Activated CD4-positive, CD25-positive, alpha-beta regulatory T cell treated with anti-CD3 and anti-CD28 coated beads, Interleukin-2, amount 50 U/mL, for 16 hours (primary cell): ENCODE measurements at places on chromosomes 7 and 10.

DNA sequence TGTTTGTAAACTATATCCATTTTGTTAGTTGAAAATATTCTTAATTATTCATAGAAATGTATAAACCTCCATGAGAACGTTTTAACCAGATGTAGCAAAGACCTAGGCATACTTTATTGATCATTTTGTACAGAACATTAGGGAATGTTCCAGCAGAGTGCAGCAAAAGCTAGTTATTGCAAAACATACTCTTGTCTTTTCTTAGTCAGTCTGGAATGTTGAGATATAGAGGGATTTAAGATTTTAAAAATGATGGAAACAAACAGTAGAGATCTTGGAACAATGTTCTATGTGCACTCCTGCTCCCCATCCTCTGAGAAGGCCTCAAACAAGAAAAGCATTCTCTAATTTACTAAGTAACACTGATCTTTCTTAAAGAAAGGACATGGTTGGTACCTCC is 292.1 kb downstream of the BBS9 start:
- no peak for DNase-seq

- no peak for DNase-seq
Observed at GRCh38 chr10:77513220-77513619, 124.4 kb downstream of the KCNMA1 start.

- no peak for DNase-seq
Observed at GRCh38 chr7:46572691-46573090, 651.6 kb upstream of the IGFBP3 start.

DNA sequence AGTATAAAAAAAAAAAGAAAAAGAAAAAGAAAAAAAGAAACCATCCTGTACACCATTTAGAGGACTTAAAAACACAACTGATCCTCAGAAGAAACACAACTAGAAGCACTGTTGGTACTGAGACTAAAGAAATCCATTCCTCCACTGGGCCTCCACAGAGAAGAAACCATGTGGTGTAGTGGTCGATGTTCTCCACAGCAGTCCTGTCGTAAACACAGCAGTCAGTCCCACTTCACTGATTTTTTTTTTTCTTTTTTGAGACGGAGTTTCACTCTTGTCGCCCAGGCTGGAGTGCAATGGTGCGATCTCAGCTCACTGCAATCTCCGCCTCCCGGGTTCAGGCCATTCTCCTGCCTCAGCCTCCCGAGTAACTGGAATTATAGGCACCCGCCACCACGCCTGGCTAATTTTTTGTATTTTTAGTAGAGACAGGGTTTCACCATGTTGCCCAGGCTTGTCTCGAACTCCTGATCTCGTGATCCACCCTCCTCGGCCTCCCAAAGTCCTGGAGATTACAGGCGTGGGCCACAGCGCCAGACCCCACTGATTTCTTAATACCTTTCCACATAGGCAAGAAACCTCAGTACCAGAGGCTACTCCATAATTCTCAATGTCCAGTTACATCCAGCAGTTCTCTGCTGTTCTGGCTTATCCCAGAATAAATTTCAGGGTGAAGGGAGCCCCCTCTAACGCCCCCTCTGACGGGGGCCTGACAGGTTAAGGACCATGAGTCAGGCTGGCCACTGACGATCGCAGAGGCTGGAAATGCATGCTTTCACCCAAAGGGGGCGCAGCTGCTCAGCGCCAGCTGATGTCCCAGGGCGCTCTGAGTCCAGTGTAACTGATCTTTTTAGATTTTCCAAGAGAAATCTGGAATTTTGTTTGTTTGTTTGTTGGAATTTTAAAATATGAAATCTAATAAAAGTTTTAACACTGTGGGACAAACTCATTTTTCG is 24.8 kb upstream of the FFAR4 start:
- DNase-seq, result no peak

DNA sequence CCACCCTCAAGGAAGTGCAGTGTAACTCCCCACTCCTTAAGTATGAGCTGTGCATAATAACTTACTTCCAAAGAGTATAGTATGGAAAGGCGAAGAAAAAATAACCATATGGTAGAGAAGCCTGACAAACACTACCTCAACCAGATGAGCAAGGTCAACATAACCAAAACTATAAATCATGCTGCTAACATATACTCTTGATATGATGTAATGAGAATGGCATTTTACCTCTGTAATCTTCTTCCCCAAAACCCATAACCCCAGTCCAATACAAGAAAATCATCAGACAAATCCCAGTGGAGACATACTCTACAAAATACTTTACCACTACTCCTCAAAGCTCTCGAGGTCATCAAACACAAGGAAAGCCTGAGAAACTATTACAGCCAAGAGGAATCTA is 15.8 kb downstream of the OSBPL3 start:
- DNase-seq, result no peak

DNA sequence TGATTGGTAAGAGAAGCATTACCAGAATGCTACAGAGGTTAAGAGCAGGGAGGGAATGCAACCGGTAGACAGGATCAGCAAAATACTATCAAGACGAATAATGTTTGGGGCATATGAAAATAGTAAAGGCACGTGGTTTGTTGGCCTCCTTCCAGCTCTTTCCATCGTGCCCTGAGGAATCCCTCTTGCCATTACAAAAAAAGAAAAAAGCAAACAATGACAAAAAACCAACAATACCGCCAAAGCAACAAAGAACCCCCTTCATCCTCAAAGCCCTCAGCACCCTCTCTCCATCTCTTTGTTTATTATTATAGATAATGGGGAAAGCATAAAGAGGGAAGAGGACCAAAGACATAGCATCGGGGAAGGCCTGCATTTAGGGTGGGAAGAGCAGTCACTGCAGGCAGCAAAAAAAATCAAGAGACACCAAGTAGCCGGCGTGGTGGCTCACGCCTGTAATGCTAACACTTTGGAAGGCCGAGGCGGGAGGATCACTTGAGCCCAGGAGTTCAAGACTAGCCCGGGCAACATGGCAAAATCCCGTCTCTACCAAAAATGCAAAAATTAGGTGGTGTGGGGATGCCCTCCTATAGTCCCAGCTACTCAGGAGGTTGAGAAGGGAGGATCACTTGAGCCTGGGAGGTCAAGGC is 78.0 kb downstream of the HIP1 start:
- DNase-seq, result no peak

DNA sequence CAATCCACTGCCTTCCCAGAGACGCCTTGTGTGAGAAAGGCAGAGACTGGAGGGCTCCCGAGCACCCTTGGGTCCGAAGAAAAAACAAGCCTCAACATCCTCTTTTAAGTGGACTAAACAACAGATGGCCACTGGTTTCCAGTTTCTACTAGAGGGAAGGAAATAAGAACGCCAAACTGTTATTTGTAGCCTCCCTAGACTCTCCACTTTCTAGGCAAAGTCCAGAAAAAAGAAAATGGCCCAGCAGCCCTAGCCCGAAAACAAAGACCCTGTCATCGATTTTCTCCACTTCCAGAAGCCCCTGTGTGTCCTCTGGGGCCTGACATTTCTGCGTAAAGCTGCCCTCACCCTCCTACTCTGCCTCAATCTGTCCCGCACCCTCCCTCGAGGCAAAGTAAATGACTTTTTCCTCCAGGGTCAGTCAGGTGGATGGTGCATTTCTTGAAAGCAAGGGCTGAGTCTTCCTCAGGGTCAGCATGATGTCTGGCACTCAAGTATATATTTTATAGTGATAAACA is 6.0 kb downstream of the RGS10 start:
- no peak for DNase-seq

DNA sequence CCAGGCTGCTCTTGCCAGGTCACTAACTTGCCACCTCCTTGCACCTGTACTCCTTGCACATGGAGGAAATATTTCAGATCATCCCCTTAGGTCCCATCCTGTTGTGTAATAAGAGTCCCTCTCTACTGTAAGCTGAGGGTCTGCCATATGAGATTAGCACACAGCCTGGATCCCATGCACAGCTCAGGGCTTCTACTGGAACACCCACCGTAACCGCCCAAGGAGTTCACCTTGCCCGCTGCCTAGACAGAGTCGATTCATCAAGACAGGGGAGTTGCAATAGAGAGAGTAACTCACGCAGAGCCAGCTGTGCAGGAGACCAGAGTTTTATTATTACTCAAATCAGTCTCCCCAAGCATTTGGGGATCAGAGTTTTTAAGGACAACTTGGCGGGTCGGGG is 694.4 kb upstream of the C7orf33 start:
- no peak for DNase-seq

GRCh38 chr10:19041171-19041570 is 7.4 kb upstream of the MALRD1 start:
- DNase-seq, result no peak

- DNase-seq, result no peak
Observed at GRCh38 chr10:13847201-13847631, 260.5 kb downstream of the PRPF18 start.

DNA sequence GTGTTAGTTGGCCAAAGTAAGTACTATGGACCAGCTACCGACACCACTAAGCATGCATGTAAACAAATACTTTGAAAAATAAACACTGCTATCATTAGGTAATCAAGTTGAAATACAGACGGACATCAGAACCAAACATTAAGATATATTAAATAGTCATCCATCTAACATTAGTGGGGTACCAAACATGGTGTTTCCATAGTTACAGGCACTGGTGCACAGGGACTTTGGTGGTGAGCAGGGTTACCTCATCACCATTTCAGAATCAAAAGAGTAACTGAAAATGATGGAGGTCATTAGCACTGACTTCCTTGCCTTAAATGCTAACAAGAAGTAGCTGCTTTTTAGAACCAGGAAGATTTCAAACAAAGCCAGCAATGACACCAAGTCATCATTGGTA is 23.9 kb downstream of the EBLN1 start:
- no peak for DNase-seq

DNA sequence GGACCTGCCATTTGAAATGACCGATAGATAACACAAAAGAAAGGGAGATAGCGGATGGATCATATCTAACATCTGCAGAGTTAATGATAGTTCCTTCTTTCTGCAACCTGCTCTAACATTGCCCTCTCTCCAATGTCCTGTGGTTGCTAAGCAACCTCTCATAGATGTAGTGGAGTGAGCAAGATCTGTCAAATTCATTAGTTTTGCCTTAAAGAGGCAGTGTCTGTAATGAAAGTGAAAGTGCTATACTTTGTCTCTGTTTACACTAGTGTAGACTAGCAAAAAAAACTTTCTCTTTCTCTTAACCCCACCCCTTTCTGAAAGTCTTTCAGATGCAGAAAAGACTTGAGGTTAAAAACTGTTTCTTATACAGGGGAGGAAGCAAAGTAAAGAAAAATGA is 1196.9 kb downstream of the SORCS3 start:
- no peak for DNase-seq

DNA sequence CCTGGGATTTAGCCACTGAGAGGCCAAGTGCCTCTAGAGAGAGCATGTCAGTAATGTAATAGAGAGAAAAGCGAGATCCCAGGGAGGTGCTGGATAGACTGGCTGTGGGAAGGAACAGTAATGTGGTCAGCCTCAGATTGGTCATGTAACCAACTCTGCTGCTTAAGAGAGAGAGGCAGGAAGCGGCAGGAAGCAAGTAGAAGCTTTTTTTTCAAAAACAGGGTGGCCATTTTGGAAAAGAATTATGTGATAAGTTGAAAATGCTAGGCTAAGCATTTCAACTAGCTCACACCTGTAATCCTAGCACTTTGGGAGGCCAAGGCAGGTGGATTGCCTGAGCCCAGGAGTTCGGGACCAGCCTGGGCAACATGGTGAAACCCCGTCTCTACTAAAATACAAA is 3.7 kb upstream of the PCOLCE start:
- DNase-seq, result no peak
